Stimulated activated CD8-positive, alpha-beta memory T cell treated with anti-CD3 and anti-CD28 coated beads, Interleukin-4, amount 100 ng/mL, for 1 hour (primary cell): ENCODE measurements at places on chromosomes 12 and 14.

- DNase-seq: no peak
Observed at GRCh38 chr12:2244013-2244861, 191.4 kb downstream of the CACNA1C start.

- DNase-seq: no peak
Observed at GRCh38 chr12:119570771-119571170, 22.8 kb upstream of the TMEM233 start.

DNA sequence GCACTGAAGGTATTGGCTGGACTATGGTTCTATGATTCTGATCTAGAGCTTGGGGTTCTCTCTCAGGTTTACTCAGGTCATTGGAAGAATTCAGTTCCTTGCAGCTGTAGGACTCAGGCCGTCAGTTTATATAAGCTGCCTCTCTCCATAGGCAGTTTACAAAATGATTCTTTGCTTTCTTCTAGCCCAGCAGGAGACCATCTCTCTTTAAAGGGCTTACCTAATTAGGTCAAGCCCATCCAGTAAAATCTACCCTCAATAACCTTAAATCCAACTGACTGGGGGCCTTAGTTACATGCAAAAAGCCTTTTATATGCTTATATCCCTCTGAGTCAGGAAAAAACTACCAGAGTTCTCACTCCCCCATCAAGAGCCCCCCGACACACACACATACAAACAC lies 80.5 kb upstream of the GARIN6 start:
- no peak for DNase-seq

DNA sequence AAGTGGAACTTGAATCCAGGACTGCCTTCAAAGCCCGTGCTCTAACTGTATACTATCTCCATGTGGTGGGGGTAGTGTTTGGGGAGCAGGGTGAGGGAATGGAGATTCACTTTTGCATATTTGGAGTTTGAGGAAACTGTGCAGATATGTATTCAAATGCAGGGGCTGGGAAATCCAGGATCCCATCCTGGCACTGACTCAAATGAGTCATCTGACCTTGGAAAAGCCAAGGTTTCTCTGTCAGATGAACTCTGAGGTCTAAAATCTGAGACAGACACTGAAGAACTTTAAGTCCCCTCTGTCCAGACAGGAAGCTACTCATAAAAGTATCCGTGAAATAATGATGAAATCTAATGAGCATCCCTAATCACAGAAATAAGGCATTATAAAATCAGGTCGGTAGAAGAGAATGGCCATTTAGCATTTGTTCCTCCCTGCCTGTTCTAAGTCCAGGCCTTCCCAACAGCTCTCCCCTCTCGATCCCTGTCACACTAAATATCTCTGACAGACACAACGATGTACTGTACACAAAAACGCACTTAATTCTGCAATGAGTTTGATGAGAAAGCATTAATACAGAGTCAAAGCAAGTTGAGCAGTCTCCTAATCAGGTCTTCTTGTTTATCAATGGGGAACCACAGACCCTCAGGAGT lies 14.4 kb downstream of the NIN start:
- no peak for DNase-seq

GRCh38 chr14:32761381-32761968 lies 177.2 kb upstream of the NPAS3 start:
- DNase-seq: no peak

DNA sequence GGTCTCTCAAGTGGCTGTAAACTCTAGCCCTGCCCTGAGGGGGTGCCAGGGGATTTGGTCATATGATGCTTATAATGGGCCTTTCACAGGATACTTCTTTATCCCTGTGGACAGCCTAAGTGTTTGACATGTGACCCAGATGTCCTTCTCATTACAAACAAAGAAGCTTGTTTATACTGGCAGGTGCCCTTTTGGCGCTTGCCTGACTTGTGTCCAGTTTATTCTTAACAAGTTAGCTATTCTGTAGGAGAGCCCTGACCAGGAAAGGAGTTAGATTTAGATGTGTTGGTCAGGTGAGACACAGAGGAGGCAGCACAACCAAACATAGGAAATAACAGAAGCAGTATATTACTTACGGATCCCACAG lies 51.9 kb downstream of the CCDC91 start:
- no peak for DNase-seq
